ENCODE measurements at places on chromosomes 6 and 20.

DNA sequence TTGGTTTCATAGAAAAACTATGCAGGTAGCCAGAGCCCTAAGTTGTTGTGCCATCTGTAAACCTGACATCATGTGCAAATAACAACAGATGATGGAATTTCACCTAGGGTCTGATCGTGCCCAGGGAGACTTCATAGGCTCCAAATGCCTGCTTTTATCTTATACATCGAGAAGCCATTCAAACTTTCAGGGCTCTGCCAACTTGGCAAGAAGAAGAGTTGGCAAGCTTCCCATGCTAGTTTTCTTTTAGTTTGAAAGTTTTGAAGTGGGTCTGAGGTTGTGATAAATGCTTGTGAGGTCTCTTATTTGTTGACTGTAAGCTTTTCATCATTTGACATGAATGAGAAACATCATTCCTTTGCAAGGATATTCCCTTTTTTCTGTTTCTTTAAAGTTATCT is 175.4 kb upstream of the FLRT3 start:
- DNase-seq = no peak

DNA sequence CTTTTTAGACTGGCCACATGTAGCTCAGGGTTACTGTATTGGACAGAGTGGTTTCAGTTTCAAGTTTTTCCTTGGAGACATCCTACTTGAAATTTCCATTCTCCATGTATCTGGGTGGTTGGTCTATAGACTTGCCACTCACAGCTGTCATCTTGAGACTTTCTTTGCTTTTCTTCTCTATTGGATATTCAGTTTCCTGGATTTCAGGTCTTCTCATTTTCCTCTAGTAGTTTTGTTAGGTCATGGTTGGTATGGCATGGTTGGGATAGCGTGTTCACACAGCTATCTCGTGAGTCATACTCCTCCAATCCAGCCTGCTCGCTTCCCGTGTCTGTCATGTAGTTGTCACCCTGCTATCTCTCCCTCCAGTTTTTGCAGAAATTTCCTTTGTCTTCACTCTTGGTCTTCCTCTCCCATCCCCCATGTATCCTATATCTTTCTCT is 48.3 kb downstream of the PTPN1 start:
- no peak for DNase-seq

DNA sequence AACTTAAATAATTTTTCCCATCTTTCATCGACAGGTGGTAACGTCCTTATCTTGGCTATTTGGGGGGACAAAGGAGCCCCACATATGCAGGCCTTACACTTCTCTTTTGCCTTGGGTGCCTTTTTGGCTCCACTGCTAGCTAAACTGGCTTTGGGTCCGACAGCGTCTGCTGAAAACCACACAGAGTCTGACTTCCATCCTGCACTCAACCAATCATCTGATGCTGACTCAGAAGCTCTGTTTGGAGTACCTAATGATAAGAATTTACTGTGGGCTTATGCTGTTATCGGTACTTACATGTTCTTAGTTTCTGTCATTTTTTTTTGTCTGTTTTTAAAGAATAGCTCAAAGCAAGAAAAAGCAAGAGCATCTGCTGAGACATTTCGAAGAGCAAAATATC is 178.5 kb downstream of the SLC16A10 start:
- no peak for DNase-seq

GRCh38 chr6:153001767-153002612 is 519 bp downstream of the MTRF1L start:
- no peak for DNase-seq

Measured in activated T-cell treated with anti-CD3 and anti-CD28 coated beads for 1 hour (primary cell).